ENCODE measurements at places on chromosomes 5 and 9. TPM values are rescaled to one million over a fixed set of nuclear protein-coding genes. Genes with fewer than 3 reads are reported as not detected.

Gene PHYHD1
- 25.6 TPM for polyA plus RNA-seq

Gene PIP5KL1
- 1.2 TPM for polyA plus RNA-seq

GRCh38 chr5:82244854-82245635 lies 33.1 kb downstream of the RPS23 start:
- H3K4me3 ChIP-seq: no peak overlapping the region
- H3K27ac ChIP-seq: no peak overlapping the region
- no peaks in the 10 kb centered on the region for H3K4me1 ChIP-seq

- no peak overlapping the region for H3K27ac ChIP-seq
- H3K27me3 ChIP-seq: no peaks in the 10 kb centered on the region
- DNase-seq: no peak
Measured at GRCh38 chr9:19199012-19199411, 31.5 kb upstream of the DENND4C start.

Gene C5orf58
- polyA plus RNA-seq: 0.48 TPM
